NCI-H460 (cell line): ENCODE measurements at places on chromosomes 2 and 18. TPM values are rescaled to one million over a fixed set of nuclear protein-coding genes. Genes with fewer than 3 reads are reported as not detected.

DNA sequence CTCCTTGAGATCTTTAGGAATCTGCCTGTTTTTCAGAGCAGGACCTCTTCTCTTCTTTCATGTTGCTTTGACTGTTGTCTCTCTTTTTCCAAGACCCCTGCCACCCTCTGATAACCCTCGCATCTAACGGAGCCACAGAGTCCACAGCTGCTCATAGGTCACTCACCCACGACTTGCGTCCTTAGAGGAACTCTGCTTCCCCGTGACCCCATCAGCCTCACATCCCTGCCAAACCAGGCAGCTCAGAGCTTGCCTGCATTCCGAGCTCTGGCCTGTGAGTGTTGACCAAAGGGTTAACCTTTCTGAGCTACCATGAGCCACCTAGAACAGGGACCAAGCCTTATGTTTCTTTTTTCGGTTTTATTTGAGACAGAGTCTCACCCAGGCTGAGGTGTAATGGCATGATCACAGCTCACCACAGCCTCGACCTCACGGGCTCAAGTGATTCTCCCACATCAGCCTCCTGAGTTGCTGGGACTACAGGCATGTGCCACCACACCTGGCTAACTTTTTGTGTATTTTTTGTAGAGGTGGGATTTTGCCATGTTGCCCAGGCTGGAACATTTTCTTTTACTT lies 36.4 kb downstream of the CABLES1 start:
- DNase-seq: no peak

DNA sequence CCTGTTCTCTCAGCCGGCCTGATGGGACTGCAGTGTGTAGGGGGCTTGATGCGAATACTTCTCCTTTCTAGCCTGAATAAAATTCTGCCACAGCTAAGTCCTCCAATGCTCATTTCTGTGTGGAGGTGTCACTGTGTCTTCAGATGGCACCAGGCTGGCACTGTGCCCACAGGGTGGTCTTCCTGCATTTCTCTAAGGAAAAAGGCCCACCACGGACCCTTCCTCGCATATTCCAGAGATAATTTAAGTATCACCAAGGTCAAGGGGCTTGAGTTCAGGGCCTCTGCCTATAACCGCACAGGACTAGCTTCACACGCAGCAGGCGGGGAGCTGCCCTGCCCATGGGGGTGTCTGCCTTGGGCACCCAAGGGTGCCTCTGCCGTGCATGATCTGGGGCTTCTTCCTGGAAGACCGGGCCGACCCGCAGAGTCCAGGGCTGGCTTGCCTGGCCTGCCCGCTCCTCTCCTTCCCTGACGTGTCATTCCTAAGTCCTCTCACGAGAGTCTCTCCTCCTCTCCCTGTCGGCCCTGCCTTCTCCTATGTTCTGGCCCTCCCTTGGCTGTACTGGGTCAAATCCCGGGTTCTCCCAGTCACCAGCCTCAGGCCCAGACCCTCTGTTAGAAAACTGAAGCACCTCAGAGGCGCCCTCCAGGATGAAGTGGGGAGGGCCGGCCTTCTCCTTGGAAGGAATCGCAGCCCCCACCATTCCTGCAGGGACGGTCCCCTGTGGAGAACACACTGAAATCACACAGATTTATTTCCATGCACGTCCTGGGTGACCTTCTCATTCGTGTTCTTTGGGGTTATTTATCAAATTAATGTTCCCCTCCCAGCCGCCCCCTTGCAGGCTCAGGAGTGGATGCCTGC lies 48.9 kb upstream of the PXDN start:
- no peak for DNase-seq

DNA sequence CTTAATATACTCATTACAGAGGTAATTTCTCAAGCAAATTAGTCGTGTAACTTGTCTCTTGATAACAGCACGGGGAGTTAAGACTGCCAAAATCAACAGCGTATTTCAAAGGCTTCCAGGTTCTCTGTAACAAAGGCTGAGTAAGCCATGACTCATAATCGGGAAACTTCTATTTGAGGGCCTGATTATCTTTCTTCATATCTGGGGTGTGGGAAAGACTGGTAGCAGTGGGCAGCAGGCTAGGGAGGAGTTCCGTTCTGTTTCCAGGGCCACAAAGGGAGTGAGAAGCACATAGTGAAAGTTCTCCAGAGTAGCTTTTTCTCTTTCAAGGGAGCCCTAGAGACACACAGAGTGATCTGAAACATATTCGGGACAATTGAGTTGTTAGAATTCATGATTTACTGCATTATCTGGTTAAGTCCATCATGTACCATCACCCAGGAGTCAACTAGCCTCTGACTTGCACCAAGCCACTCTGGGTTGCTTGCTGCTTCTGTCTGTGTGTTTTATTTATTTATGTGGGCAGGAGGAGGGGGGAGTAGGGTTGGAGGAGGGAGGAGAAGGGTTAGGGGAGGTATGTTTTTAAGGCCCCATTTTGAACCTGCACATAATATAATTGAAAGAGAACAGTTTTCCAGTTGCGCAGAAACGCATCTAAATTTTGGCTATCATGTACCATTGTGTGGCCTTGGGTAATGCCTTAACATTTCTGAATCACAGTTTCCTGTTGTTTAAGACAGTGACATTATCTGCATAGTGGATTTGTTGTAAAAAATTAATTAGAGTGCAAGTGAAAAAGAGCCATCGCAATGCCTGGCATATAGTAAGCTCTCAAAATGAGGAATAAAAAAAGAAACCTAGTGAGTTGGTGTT lies 80.5 kb upstream of the ITPRID2 start:
- peak; percentile 68 for DNase-seq

GRCh38 chr2:78408795-78409118 lies 616.7 kb upstream of the REG3G start:
- no peak for DNase-seq

DNA sequence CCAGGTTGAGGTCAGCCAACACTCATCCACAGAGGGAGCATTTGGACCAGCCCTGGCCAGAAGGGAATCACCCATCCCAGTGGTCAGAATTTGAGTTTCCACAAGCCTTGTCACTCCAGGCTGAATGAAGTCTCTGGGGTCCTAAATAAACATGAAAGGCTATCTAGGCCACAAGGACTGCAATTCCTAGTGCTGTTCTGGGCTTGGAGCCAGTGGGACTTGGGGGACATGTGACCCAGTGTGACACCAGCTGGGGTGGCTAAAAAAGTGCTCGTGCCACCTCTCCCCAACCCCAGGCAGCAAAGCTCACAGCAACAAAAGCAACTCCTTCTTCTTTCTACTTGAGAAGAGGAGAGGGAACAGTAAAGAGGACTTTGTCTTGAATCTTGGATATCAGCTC lies 91.7 kb downstream of the MDH1 start:
- no peak for DNase-seq

DNA sequence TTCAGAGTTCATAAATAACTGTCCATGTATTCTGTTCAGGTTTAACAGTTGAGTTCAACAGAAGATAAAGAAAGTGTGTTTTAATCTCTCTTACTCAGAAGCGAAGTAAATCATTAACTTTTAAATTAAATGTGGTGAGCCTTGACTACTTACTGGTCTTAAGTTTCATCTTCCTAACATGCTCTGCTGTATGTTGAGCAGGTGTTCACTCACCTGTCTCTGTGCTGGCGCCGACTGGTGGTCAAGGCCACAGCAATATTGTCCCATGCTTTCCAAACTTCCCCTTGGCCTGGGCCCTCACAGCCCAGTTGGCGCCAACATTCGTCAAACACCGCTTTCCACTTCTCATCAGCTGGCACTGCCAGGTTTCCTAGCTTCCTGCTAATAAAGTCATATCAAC lies 17.0 kb upstream of the MPP4 start:
- DNase-seq: no peak

GRCh38 chr2:130920415-130921163 lies 83.9 kb downstream of the ARHGEF4 start:
- DNase-seq: peak; percentile 69

- DNase-seq: no peak
These were observed 30.2 kb upstream of the LONRF2 start for GRCh38 chr2:100352521-100352920.

DNA sequence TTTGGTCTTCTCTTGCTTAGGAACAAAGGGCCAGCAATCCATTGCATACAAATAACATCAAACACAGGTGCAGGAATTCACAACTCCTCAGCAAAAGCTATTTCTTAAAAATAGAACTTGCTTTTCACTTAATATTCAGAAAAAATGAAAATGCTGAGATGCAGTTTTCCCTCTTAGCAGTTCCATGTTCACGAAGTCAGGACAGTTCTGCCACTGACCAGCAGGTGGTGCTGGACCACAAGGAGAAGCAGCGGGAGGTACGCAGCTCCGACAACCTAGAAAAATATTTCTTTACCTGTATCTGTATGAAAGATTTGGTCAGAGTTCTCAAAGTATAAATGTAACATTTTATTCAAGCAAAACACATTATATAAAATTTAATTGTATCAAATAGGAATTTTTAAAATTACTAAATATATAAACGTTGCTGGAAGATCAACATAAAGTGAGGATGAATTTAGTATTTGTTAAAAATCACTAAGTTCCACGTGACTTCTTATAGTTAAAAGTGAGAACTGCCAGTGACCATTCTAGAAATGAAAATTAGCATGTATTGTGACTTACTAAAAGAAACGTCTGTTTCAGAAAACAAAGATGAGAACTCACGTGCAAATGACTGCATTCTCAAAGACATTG lies 48.8 kb downstream of the ADNP2 start:
- DNase-seq: peak; percentile 66

DNA sequence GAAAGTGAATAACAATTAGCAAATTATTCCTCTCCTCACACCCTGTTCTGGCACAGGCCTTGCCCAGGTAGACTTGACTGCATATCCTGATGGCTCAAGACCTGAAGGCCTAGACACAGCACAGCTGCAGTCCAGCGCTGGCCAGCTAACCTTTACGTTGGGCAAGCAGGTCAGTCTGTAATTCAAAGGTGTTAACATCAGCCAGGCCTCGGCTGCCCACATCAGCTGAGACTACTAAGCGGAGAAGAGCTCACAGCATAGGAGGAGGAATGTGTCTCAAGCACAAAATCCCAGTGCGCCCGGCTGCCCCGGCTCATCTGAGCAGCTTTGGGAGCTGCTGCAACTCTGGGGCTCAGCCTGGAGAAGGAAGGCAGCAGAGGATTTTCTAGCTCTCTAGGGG lies 33.5 kb upstream of the OTOF start:
- DNase-seq: no peak

DNA sequence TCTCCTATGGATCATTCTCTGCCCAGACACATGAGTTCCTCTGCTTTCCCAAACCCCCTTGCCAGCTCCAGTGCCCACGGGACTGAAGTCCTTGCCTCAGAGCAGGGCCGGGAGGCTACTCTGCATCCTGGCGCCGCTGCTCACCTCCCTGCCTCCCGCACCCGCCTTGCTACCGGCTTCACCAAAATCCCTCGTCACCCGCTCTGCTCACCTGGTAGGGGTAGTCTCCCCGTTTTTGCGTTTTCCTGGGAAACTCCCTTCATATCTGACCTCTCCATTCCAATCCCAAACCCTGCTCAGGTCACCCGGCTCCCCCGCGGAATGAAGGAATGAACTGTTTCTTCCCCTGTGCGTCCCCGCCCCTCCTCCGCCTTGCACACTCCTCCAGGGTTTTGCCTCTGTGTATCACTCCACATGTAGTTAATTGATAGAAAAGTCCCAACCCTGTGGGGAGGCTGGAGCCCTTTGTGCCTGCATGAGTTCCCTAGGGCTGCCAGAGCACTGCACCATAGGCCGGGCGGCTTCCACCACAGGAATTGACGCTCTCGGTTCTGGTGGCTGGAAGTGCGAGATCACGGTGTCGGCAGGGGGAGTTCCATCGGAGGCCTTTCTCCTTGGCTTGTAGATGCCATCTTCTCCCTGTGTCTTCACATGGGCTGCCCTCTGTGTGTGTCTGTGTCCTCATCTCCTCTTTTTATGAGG lies 2.0 kb upstream of the DGKD start:
- no peak for DNase-seq

GRCh38 chr2:168639018-168639417 lies 163.4 kb upstream of the NOSTRIN start:
- no peak for DNase-seq

- DNase-seq: no peak
These were observed 346 bp upstream of the VRK2 start for GRCh38 chr2:58046335-58046584.

- no peak for DNase-seq
These were observed at the start of gene OTOF for GRCh38 chr2:26477911-26478253. Gene OTOF, minus strand, starts transcription at chr2:26478124.

GRCh38 chr18:37385846-37386778 lies 179.5 kb downstream of the CELF4 start:
- peak; percentile 9 for DNase-seq

The CDK15 gene
- 0.06 TPM in 1 of 2 replicates, not detected in the other for total RNA-seq

The KYNU gene
- total RNA-seq: 274 and 287 TPM in 2 replicates

The GULP1 gene
- total RNA-seq: 73.7 and 77.5 TPM in 2 replicates

The RAB27B gene
- total RNA-seq: 28.5 and 30.4 TPM in 2 replicates

The NRP2 gene
- total RNA-seq: 6.7 and 7.4 TPM in 2 replicates

The HOXD3 gene
- total RNA-seq: not detected in 2 replicates

The PAX8 gene
- 1.0 and 1.4 TPM in 2 replicates for total RNA-seq

The ADNP2 gene
- total RNA-seq: 19.0 and 21.0 TPM in 2 replicates
